ENCODE measurements at places on chromosomes 6 and 20. TPM values are rescaled to one million over a fixed set of nuclear protein-coding genes. Genes with fewer than 3 reads are reported as not detected.

The LY6G5C gene
- 1.2 TPM for total RNA-seq

The PRPH2 gene
- 3.4 TPM for total RNA-seq

The FOXF2 gene
- total RNA-seq: 1.2 TPM

The ANKRD66 gene
- 0.25 TPM for total RNA-seq

The HDGFL1 gene
- total RNA-seq: under 0.01 TPM

The PRND gene
- 0.25 TPM for total RNA-seq

The ADIG gene
- not detected for total RNA-seq

The TGM2 gene
- 5.7 TPM for total RNA-seq
